ENCODE measurements at places on chromosomes 7 and 10. TPM values are rescaled to one million over a fixed set of nuclear protein-coding genes. Genes with fewer than 3 reads are reported as not detected.

- no peak for DNase-seq
These were observed 1.2 kb upstream of the GTPBP4 start for GRCh38 chr10:986881-987619.

- DNase-seq = no peak
These were observed 207.4 kb downstream of the GPR158 start for GRCh38 chr10:25382029-25382810.

DNA sequence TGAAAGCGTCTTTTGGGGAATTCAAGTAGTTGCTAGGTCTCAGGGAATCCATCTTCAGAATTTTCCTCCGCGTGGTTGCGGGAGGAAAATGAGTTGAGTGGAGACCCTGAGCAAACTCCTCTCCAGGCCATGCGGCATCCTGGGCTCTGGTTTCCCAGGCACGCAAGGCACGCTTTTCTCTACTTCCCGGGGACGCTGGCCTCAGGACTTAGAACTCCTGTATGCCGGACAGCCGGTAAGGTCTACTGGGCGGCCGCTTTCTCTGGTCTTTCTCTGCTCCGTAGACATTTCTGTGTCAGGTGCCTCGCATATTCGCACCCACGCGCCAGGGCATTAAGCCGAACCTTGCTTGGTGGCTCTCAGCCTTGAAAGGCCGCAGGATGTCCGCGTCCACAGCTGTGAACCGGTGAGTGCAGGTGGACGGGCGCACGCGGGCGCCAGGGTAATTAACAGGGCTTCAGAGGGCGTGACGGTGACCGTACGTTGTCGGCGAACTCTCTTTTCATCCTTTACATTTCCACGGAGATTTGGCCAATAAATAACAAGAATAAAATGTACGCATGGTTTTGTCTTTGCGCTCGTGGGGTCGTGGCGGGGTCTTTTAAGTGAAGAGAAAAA, 992 bp upstream of the RBM20 start:
- no peak for DNase-seq

The SEPHS1 gene
- polyA plus RNA-seq = 60.9 TPM

GRCh38 chr7:96861-97260, 95.5 kb upstream of the FAM20C start:
- DNase-seq = no peak

- no peak for DNase-seq
These were observed 3.2 kb upstream of the IGFBP3 start for GRCh38 chr7:45924283-45924682.

GRCh38 chr10:129811208-129811607, 152.9 kb downstream of the EBF3 start:
- no peak for DNase-seq

The SOSTDC1 gene
- polyA plus RNA-seq = 6.1 TPM

The TYW1B gene
- 5.4 TPM for polyA plus RNA-seq

DNA sequence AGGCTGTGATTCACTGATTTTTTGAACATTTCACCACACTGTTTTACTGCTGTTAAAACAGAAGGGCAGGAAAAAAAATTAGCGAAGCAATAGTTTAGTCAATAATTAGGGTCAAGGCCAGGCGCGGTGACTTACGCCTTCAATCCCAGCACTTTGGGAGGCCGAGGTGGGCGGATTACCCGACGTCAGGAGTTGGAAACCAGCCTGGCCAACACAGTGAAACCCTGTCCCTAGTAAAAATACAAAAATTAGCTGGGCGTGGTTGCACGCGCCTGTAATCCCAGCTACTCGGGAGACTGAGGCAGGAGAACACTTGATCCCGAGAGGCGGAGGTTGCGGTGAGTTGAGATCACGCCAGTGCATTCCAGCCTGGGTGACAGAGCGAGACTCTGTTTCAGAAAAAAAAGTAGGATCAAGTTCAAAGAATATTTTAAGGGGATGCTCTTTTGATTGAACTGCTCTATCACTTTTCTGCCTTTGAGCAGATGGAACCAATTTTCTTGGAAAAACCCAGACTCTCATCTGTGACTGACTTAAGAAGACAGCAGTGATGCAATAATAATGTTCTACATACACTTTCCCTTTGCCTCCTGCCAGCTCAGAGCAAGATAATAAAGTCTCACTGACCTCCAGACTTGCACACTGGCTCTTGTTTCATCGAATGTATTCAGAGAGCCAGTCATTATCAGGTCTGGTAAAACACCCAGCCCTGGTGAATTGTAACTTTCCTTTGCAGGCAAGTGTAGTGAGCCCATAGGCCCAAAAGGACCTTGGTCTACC, 1.6 kb upstream of the PPA1 start:
- peak; percentile 17 for DNase-seq

DNA sequence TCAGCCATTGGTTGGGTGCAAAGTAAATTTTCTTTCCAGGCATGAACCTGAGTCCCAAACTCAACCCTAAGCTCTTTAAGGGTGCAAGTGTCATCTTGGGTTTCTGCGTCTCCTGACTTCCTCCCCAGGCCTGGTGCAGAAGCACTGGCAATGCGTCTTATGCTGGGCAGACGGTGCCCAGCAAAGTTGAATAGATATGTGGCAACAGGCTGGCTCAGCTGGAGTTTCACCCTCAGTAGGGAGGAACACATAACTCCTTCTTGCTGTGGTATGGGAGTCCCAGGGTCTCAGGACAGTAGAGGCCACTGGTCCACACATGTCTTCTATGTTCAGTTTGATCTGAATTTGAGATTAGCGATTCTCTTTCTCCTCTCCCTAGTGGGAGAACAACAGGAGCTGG, 181.3 kb downstream of the RPS24 start:
- DNase-seq = peak; percentile 23

DNA sequence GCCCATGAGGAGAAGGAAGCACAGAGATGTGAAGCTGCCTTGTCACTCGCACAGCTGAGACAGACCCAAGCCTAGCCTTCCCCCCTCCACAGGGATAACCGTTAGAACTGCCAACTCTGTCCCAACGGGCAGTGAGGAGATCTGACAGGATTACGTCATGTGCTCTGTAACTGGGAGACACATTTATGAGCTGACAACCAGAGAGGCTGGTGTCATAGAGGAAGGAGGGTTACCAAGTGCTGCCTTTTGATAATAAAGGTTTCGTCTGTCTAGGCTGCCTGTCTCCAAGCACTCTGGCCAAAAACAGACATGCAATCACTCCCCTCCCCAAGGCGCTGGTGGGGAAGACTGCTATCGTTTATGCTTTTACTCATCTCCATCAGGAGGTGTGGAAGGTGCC, 165.9 kb downstream of the PLXNA4 start:
- no peak for DNase-seq

- no peak for DNase-seq
These were observed 474.9 kb downstream of the PTPRN2 start for GRCh38 chr7:158112571-158113320.

The STEAP1B gene
- polyA plus RNA-seq = 1.8 TPM

The KIAA1549 gene
- polyA plus RNA-seq = 14.1 TPM

The PLEKHS1 gene
- 0.10 TPM for polyA plus RNA-seq

DNA sequence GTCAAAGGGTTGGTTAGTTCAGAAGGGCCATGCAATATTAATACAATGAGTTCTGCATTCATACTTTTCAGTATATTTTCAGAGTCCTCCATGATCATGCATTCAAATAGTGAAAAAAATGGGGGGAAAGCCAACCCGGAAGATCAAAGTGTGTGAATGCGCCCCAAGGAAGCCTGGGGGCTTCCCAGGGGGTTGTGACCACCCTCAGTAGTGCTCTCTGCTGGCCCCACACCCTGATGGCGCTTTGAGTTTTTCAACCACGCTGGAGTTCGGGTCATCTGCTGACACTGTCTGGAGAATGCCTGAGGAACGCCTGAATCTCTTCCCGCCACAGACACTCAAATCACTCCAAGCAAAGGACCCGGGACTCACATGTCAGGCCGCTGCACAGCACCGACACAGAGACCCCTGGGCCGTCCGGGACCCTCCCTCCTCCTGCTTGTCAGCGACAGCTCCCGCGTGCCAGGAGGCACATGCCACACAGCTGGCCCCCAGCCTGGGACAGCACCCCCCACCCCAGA, 1.0 kb downstream of the TNS3 start:
- DNase-seq = no peak

The CALD1 gene
- polyA plus RNA-seq = 93.4 TPM

The ZNF273 gene
- 5.4 TPM for polyA plus RNA-seq

The TMEM184A gene
- 0.92 TPM for polyA plus RNA-seq

The TRIL gene
- polyA plus RNA-seq = 21.7 TPM

The LIPK gene
- not detected for polyA plus RNA-seq

DNA sequence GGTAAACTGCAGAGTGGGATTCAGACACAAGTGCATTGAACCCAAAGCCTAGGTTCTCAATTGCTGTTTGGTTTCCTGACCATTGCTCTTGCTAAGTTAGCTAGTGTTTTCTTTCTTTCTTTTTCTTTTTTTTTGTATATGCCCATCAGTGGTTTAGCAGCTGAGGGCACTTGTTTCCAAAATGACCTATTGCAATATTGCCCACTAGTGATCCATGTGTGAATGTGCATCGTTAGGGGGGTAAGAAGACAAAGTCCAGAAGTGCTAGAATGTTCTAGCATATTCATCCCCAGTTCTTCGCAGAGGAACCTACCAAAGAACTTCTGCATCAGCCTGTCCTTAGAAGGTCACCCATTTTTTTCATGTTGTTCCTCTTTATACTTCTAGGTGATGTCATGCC, 252.8 kb upstream of the GPR26 start:
- no peak for DNase-seq

GRCh38 chr10:15169555-15170401, 1.3 kb upstream of the NMT2 start:
- peak; percentile 22 for DNase-seq

DNA sequence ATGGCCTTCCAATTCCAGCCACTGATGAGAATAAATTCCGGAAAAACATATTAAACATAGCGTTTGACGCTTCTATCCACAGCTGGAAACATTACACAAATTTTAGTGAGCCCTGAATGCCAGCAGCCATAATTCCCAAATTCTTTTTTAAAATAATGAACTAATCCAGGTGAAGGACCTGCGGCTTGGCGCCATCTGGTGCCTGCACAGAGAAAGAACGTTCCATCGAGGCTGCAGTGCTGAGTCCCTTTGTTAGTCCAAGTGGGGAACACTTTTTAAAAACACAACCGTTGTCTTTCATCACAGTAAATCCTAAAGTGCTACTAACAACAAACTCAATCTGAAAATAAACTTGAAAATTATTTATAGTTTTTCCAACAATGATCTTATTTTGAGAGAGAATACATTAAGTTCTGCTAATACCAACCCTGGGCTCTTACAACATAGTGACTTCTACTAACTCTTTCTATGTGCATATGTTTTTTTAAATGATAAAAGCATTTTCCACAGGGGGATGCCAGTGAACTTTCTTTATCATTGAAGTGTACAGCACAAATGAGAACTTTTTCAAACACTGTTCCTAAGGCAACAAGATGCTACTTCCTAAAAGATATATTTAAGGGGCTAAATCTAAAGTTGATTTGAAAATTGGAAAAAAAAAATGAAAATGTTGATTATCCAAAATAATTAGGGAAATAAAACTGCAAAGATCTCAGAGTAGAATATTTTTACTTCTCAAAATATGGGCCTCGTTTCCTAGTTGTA, 166.9 kb upstream of the RNF32 start:
- peak; percentile 19 for DNase-seq

The CYP3A7 gene
- polyA plus RNA-seq = not detected

The SMKR1 gene
- polyA plus RNA-seq = not detected

The CCDC172 gene
- polyA plus RNA-seq = not detected

DNA sequence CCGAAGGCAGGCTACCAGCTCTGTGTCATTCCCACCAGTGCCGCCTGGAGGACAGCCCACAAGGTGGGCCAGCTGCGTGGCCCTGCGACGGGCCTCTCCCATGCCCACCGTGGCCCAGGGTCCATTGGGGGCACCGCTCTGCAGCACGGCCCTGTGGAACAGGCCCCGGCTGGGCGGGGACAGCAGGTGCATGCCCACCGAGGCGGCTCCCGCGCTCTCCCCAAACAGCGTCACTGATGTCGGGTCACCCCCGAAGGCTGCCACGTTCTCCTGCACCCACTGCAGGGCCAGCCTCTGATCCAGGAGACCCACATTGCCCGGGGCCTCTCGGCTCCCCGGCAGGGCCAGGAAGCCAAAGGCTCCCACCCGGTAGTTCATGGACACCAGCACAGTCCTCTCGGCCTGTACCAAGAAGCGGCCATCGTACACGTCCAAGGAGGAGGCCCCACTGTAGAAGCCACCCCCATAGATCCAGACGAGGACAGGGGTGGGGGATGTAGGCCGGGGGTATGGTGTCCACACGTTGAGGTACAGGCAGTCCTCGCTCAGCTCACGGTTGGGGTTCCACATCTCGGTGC, 2.3 kb downstream of the ACHE start:
- no peak for DNase-seq

GRCh38 chr7:156504006-156504405, 136.6 kb upstream of the RNF32 start:
- no peak for DNase-seq

GRCh38 chr7:90178679-90179278, 24.5 kb downstream of the STEAP1 start:
- DNase-seq = no peak

DNA sequence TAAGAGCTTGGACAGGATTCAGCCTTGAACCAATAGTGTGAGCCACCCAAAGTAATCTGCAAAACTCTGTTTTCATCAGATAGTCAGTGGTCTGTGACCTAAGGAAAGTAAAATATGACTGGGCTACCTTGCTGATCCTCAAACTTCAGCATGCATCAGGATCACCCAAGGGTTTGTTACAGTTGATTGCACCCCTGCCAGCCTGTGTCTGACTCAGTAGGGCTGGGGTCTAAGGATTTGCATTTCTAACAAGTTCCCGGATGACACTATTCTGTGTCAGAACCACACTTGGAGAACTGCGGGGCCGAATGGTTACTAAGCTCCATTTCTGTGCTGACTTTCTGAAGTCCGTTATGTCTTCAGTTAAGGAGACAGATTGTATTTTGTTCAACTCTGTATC, 40.6 kb upstream of the TSPAN13 start:
- DNase-seq = no peak

GRCh38 chr10:11424456-11425295, 186.8 kb downstream of the USP6NL start:
- DNase-seq = peak; percentile 34

DNA sequence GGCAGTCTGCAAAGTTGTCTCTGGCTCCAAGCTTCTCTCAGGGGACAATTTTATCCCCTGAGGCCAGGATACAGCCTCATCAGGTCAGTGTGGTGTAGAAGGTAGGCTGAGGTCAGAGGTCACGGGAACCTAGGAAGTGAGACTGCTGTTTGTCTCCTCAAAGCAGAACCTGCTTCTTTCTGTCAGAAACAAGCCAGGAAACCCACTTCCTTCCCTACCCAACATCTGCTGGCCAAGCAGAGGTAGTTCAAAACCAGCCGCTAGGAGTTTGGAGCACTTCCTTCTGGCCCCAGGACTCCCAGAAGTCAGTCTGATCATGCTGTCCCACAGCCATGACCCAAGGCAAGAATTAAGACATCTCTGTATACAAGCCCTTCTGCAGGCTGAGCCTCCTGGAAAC, 12.2 kb downstream of the CLRN3 start:
- peak; percentile 24 for DNase-seq

The PROSER2 gene
- 5.5 TPM for polyA plus RNA-seq

The TMEM229A gene
- 0.09 TPM for polyA plus RNA-seq

GRCh38 chr10:128080641-128081040, 45.6 kb downstream of the MKI67 start:
- no peak for DNase-seq

The C1QL3 gene
- not detected for polyA plus RNA-seq

The TRIM50 gene
- polyA plus RNA-seq = 0.57 TPM
